ENCODE measurements at places on chromosomes 7 and 10.

GRCh38 chr7:27476493-27476892 lies 186.2 kb downstream of the HIBADH start:
- DNase-seq = no peak

- DNase-seq = peak; percentile 88
Measured at GRCh38 chr10:101466016-101466912, 112.3 kb downstream of the BTRC start.

DNA sequence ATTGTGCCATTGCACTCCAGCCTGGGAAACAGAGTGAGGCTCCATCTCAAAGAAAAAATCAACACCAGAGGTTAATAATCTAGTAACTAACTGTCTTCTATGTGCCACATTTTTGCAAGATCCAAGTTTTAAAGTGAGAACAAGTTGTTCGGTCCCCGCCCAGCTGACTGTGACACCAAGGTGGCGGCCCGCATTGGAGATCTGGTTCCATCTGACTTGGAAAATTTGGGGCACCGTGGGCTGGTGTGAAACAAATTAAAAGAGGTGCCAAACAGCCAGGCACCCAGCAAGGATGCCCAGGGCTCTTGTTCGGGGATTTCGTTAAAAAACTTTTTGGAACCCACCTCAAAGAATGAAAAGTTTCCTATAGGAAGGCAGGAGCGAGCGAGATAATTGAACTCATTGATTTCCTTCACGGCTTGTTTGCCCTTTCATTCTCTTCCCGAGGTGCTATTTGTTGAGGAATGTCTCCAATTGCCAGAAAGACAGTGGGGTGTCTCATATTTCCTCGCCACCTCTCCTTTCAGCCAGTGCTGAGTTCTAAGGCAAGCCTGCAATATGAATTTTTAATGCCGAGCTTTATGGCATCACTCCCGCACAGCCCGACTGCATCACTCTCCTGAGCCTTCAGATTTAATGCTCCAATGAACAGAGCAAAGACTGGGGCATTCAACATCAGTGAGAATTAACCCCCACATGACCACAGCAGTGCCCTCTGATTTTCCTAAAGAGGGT lies 156.9 kb upstream of the SH2B2 start:
- no peak for DNase-seq

DNA sequence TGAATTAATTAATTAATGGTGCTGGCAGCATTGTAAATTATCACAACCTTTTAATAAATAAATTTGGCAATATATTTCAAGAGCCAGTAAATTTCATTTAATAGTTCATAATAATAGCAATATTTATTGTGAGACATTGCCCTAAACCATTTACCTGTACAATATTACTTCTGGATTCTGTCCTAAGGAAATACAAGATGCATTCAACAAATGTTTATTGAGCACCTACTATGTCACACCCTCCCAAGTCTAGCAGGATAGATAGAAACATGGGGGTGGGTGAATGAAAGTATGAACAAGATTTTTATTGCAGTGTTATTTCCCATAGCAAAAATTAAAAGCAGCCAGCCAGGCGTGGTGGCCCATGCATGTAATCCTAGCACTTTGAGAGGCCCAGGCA lies 4.4 kb upstream of the HERC4 start:
- DNase-seq = no peak

DNA sequence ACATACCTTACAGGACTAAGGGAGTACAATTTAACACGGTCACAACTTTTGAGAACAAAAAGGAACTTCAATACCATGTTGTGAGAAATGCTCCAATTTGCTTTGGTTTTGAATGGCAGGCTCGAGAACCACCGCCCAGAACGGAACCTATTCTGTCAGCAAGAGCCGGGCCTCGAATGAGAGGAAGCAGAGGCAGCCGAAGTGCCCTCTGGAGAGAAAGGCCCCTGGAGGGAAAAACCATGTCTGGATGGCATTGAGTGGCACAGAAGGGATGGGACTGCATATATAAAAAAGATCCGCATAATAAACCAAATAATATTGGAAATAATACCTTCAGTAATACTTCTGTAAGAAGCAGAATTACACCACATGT lies 85.6 kb downstream of the CHST15 start:
- DNase-seq = no peak

- DNase-seq = no peak
Measured at GRCh38 chr7:143314127-143314526, 1.8 kb upstream of the CLCN1 start.

GRCh38 chr10:123564631-123565030 lies 101.5 kb upstream of the GPR26 start:
- DNase-seq = no peak

GRCh38 chr7:30901856-30902255 lies 9.8 kb upstream of the AQP1 start:
- DNase-seq = no peak

DNA sequence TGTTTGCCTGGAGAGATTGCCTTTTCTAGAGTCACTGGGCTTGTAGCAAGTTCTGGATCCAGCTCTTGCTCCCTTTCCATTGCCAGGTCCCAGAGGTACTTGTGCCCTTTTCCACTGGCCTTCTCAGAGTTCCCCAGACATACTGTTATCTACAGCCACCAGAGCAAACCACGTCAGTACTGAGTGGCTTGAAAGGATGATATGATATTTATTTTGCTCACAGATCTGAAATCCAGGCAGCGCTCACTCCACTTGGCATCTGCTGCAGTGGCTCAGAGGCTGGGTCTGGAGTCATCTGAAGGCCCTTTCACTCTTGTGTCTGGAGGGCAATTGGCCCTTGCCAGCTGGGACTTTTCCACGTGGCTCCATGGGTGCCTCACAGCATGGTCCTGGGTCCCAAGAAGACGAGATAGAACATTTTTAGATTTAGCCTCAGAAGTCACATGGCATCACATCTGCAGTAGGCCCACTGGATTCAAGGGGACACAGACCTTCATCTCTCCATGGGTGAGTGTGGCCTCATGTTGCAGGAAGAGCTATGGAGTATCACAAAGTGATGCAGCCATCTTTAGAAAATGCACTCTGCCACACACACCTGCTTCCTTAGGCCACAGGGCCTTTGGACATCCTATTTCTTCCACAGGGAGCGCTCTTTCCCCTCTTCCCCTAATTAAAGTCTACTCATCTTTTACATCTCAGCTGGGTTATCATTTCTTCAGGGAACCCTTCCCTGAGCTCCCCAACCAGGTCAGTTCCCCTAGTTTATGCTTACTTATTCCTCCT lies 22.9 kb upstream of the TCF7L2 start:
- DNase-seq = no peak

- no peak for DNase-seq
Measured at GRCh38 chr10:4670737-4671136, 155.3 kb upstream of the AKR1E2 start.

- DNase-seq = no peak
Measured at GRCh38 chr10:4512671-4513240, 313.3 kb upstream of the AKR1E2 start.

DNA sequence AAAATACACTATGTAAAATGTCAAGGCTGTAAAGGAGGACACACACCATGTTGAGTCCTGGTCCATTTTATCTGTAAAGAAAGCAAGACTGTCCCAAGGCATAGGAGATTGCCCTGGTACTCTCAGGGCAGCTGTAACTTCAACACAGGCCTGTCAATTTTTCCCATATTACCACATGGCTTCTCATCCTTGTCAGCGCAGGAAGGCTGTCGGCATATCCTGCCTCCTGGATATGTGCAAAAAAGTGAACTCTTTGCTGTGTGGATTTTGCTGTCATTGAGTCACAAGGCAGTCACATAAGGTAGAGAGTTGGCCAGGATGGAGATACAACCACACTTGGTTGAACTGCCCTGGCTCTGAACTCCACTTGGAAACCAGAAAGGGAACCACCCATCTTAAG lies 8.7 kb downstream of the DUSP5 start:
- DNase-seq = no peak

- no peak for DNase-seq
Measured at GRCh38 chr10:124453960-124454610, 4.2 kb upstream of the NKX1-2 start.

GRCh38 chr7:141363748-141364147 lies 187.5 kb upstream of the AGK start:
- no peak for DNase-seq

DNA sequence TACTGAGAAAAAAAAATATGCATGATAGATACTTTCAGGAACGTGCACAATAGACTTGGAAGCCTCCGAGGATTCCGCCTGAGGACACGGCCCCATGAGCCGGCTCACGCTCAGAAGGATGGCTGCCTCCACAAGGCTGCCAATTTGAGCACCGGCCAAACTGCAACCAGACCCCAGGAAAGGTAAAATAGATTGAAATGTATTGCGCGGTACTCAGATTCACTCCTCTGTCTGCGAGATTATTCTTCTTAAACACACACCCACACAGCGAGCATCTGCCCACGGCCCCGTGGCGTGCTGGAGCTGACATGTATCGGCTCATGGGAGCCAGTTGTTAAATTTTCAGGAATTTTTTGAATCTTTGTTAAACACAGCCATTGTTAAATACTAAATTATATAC lies 653.2 kb upstream of the MKI67 start:
- DNase-seq = no peak

DNA sequence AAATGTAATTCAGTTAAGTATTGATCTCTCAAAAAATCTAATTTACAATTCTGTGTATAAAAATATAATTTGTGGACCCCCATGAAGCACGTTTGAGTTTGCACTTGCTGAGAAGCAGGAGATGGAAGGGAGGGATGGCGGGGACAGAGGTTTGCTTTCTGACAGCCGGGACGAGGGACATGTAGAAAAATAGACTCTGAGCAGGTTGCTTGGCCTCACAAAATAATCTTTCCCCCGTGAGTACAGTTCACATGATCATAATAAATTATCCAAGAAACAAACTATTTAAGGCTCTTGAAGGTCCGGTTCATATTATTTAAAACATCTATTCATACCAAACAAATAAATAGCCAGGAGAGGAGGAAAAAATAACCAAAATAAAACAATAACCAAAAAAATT lies 10.0 kb downstream of the SHH start:
- no peak for DNase-seq

GRCh38 chr7:116933465-116933864 lies 19.8 kb upstream of the ST7 start:
- DNase-seq = no peak

GRCh38 chr10:4691776-4692175 lies 134.2 kb upstream of the AKR1E2 start:
- no peak for DNase-seq

DNA sequence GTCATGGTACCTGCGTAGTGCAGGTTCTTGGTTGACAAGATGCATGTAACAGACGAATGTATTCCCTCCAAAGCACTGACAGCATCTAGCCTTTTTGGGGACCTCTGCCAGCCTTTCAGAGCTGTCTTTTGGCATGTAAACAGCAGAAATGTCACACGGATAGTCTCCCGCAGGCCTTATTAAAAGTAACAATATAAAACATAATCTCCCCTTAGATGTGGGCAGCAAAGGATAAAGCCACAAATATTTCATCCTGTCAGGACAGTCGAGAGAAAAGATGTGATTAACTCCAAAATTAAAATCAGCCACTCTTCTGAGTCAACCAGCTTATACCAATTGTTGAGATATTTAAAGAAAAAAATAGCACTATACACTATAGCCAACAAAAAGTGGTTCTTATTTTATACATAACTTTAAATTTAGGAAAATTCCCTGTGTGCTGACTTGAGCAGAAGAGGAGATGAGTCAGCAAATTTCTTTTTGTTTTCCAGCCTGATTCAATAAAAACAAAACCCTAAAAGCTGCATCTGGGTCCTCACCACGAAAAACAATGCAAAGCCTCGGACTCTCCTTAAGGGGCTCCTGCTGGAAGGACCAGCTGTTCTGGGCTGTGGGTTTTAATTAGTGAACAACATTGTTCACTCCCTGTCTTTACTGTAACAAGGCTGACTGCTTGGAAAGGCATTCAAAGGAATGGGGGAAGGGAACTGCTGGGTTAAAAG lies 240.2 kb downstream of the ADAM12 start:
- no peak for DNase-seq

- no peak for DNase-seq
Measured at GRCh38 chr10:68196701-68197100, 35.2 kb downstream of the ATOH7 start.

DNA sequence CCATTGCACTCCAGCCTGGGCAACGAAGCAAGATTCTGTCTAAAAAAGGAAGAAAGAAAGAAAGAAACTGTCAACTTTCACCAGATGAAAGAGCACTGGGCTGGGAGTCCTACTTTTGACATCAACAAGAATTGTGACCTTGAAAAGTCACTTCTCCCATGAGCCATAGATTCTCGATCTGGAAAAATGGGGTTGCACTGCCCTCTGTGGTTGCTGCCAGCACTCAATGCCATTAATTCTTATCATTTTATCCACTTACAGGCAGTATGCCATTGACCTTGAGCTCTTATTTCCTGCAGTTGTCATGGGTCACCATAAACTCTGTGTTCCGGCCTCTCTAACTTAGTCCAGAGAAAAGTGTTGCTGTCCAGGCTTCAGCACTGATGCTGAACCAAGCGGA lies 137.2 kb downstream of the NOC3L start:
- DNase-seq = no peak

- DNase-seq = no peak
Measured at GRCh38 chr10:85922356-85923129, 444.1 kb downstream of the GRID1 start.

DNA sequence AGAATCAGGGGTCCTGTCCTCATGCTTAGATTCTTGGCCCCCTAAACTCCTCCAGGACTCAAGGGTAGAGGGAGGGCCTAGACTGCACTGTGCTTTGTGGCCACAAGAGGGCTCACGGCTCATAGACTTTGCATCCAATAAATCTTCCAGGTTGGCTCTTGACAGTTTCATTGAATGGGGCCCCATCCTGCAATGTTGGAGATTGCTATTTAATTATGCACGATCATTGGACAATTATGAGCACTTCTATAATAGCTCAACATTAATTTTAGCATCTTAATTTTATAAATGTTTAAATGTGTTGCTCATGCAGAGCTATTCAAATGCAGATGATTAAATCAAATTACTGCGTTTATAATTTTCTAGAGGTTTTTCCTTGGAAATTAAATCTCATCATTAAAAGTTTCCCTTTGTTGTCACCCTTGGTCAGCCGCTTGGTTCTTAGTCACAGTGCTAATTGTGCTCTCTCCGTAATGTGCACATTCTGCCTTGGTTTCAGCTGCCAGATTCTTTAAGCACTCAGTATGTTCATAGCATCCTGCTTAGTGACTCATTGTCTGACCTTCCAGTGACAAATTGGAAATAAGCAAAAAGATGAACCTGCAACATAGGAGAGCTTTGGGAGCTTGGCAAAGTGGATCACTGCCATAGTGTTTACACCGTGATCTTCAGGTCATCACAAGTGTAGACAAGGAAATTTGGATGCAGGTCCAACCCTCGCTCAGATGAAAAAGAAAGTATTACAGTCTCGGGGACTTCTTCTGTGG lies 33.4 kb upstream of the PLPP4 start:
- DNase-seq = peak; percentile 1

- no peak for DNase-seq
Measured at GRCh38 chr7:100367676-100368613, 5.3 kb upstream of the PILRA start.
